Prostate gland (tissue), 2 donors: ENCODE measurements at places on chromosomes 4 and X. TPM values are rescaled to one million over a fixed set of nuclear protein-coding genes. Genes with fewer than 3 reads are reported as not detected.

DNA sequence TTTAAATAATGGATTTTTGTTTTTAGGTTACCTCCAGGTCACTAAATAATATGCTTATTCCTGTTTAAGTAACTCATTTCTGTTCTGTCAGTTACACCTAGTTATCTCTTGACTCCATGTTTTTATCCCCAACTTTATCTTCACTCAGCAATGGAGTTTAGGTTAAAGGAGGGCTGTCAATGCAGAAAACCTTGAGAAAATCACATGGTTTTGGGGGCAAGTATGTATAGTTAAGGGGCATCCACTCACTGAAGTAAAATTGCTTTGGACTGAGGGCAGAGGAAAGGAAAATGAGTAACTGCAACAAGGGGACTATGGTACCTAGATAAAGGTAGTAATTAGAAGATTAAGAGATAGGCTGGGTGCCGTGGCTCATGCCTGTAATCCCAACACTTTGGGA is 87.1 kb downstream of the UBE2K start:
- no peak for DNase-seq

GRCh38 chr4:139669890-139670289 is 4.3 kb downstream of the MGST2 start:
- DNase-seq: no peak

- no peak for DNase-seq
Observed at GRCh38 chrX:124507246-124507645, 160.9 kb downstream of the SH2D1A start.

- peak; percentile 67 for DNase-seq
Observed at GRCh38 chr4:25358515-25359275, 18.4 kb upstream of the ANAPC4 start.

- DNase-seq: no peak
Observed at GRCh38 chr4:166279261-166279660, 406.2 kb downstream of the TLL1 start.

- DNase-seq: no peak
Observed at GRCh38 chrX:1031521-1032430, 180.7 kb downstream of the CRLF2 start.

GRCh38 chr4:83921124-83921523 is 385.2 kb downstream of the GPAT3 start:
- no peak for DNase-seq

DNA sequence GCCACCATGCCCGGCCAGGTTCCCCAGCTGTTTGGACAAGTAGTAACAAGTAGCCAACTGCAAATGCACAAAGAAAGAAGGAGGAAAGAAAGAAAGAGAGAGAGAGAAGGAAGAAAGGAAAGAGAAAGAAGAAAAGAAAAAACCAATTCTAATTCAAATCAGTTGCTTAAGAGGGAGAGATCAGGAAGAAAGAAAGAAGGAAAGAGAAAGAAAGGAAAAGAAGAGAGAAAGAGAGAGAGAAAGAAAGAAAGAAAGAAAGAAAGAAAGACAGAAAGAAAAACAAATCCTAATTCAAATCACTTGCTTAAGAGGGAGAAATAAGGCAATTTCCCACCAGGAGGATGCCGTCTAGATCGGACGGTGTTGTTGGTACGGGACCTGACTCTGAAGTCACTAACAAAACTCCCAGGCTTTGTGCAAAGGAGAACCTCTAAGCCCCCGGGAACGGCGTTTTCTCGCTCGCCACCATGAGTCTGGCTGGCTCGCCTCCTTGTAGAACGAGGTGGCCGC is 95.5 kb upstream of the PPP2R3B start:
- no peak for DNase-seq

DNA sequence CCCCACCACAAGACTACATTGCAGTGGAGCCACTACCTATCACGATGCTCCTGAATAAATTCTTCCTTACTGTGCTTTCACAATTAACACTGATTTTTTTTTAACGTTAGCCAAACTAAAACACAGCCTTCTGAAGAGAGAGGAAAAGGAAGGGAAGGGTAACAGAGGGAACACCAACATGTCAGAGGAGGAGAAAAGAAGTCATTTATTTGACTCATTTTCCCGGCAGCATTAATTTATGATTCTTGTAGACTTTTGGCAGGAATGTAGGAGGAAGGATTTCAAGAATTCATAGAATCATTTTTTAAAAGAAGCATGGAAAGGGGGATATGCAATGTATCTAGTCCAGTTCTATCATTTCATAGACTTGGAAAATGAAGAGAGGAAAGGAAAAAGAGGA is 74.3 kb upstream of the IQCM start:
- no peak for DNase-seq

GRCh38 chr4:19473569-19473968 is 778.1 kb upstream of the SLIT2 start:
- DNase-seq: no peak

GRCh38 chr4:122777846-122778673 is 45.6 kb downstream of the BBS12 start:
- DNase-seq: no peak

DNA sequence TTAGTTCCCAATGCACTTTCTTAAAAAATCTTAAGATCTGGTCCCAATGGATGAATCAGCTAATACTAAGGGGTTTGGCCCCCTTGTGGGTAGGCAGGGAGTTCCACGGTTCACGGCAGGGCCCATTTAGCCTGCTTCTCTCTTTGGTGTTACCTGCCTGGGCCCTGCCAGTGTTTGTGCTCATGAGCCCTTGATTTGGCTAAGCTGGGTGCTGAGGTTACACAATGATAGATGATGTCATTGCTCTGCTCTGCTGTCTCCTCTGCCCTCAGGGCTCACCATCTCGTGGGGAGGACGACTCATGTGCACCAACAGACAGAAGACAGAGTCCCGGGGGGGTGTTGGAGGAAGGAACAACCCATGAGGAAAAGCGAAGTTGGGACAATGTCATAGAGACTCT is 24.4 kb downstream of the RTL5 start:
- DNase-seq: no peak

DNA sequence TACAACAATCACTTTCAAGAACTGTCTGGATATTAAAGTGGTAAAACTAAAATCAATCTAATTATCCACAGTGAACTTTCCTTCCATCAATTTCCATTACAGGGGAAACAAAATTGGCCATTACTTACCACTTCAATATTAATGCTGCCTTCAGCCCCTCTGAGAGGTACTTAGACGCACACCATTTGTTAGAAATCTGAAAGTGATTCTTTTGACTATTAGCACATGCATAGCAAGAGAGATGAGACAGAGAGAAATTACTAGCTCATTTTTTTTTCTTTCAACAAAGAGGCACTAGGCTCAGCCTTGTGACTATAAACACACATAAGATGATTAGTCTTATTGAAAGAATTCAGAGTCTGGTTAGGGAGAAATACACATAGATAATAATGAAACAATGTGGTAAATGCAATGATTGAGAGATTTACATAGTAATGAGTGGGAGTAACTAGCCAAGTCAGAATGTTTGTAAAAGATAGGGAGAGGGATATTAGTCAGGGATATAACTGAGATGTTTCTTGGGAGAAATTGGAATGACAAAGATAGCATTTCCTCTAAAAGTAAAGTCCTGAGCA is 93.3 kb downstream of the YIPF7 start:
- no peak for DNase-seq

- DNase-seq: no peak
Observed at GRCh38 chrX:68632491-68632890, 15.0 kb upstream of the STARD8 start.

DNA sequence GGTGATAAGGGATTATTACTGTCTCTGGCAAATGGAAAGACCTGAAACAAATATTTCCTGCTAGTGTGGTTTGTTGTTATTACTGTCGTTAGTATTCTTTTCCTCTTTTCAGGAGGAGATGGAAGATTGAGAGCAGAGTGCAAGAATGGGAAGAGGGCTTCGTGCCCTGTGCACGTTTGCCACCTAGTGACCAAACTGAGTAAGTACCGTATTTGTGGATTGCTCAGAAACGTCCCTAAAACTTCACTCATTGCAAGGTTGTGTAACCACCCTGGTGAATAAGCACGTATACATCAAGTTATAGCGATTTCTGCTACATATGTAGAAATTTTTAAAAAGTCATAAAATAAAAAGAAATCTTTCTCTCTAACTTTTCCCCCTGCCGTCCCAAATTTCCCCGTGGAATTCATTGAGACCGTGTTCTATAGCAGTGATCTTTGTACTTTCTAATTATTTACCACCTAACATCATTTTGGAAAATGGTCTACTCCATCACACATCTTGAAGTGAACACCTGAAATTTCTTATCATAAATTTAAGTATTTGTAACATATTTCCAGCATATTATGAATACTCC is 24.3 kb downstream of the LINC00632 start:
- DNase-seq: peak; percentile 3

DNA sequence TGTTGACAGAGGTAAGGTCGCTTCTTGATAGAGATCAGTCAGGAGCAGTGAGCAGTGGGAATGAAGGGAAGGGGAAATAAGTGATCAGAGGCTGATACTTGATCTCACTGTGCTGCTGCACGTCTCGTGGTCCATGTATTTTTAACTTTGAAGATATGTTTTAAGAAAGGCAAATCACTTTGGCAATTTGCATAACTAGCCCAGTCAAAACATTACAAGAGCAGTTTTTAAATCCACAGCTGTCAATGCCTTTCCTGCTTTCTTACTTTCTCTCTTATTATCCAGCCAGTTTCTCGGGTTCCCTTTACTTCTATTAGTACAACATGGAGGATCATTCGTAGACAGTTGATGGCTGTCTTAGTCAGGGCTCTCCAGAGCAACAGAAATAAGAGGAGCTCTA is 472.8 kb downstream of the TMA16 start:
- DNase-seq: no peak

The DMP1 gene
- total RNA-seq: not detected

The NIPAL1 gene
- 5.4 TPM for total RNA-seq

The C4orf46 gene
- 8.1 TPM for total RNA-seq

The PAK3 gene
- total RNA-seq: 12.5 TPM

The DCX gene
- not detected for total RNA-seq

The TMEM31 gene
- 7.6 TPM for total RNA-seq

The MTMR8 gene
- total RNA-seq: 1.8 TPM

The COQ2 gene
- total RNA-seq: 12.8 TPM
